CD4-positive, alpha-beta T cell treated with Interleukin-4 for 1 hour (primary cell): ENCODE measurements at places on chromosomes 1 and 21.

DNA sequence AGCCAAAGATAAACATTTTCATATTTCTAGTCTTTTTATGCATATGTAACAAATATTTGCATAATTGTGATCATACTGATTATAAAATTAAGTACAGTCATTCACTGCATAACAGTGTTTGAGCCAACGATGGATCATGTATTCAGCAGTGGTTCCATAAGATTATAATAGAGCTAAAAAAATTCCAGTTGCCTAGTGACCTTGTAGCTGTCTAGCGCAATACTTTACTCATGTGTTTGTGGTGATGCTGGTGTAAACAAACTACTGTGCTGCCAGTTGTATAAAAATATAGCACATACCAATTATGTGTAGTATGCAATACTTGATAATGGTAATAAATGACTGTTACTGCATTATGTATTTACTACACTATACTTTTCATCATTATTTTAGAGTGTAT, 2.1 kb upstream of the S100A10 start:
- no peak for DNase-seq

GRCh38 chr1:115790356-115790755, 21.8 kb upstream of the CASQ2 start:
- no peak for DNase-seq

DNA sequence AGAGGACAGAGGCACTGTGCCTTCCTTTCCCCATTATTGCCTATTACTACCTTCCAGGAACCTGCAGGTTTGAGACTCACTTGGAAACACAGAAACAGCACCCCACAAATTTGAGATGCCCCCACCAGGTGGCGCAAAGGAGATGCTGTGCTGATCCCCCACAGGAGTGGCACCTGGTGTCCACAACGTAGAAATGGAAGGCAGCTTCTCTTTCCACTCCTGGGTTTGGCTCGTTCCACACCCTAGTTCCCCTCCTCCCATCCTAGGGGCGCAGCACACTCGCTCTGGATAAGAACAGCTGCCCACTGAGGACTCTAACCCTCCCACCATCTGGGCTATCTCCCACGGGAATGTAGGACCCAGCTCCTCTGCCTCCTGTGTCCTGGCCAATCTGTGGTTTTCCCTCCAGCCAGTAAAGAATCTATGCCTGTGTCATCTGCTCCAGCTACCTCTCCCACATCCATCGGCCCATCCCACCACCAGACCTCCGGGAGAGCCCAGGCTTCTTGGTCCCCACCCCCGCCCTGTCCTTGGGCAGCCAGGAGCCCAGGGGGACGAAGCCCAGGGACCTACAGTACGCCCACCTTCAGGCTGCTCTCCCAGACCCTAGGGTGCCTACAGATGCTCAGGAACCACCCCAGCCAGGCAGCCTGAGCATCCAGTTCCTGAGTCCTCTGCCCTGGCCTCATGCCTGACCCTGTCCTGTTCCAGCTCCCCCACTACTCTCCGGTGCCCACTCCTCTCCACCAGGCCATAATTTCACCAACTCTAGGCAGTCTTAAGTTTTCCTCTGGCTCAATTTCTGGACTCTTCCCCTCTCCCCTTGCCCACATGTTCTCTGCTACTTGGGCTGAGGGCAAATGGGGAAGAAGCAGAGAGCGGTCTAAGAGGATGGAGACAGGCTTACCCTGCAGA, 549 bp downstream of the THBS3 start:
- peak; percentile 93 for DNase-seq

DNA sequence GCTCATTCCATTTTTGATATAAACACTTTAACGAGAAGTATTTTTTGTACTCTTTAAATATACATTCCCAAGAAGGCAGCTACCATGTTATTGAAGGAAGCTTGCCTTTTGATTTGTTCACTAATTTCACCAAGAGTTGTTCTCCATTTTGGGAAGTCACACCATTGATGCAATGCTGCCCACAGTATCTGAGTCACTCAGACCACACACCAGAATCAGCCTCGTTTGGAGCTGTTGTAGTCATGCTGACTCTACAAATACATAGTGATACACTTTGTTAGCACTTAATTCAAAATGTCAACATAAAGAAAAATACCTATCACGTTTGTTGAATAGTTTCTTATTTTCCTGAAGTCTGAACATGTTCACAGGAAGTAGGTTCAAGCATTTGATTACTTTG, 78.7 kb downstream of the PAPPA2 start:
- DNase-seq: no peak

DNA sequence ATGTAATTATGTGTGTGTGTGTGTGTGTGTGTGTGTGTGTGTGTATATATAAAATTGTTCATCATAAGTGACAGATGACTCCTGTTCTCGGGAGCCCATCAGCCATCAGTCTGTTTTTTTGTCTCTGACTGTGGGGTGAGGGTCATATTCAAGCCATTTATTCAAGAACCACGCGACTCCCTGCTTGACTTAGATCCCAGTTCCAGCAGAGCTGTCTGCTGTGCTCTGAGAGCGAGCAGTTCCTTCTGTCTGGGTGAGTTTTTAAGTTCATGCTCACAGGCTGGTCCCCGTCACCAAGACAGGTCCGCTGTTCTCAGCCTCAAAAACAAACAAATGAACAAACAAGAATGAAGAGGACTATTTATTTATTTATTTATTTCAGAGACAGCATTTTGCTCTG, 18.3 kb upstream of the NPPB start:
- DNase-seq: no peak

- DNase-seq: no peak
Observed at GRCh38 chr1:16210581-16210980, 1.9 kb downstream of the ARHGEF19 start.

DNA sequence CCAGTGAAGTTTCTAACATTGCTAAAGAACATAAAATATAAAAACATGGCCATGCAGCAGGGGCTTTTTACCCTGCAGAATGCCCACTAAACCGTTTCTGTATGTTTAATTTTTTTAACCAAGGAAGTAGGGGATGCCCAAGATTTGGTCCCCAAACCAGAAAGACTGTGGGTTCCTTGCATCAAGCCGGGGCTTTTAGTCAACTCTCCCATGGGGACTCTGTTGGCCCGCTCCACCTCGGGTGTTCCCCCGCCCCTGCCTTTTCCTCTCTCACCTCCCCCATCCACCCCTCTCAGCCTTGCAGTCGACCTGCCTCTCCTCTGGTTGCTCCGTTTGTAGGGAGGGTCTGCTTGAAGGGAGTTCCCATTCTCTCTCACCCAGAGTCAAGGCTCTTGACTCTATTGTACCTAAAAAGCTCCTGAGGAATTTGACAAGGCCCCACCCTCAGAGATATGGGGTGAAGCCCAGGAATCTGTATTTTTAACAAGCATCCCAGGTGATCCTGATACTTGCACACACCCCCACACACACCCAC, 117.5 kb downstream of the TOMM20 start:
- peak; percentile 70 for DNase-seq

GRCh38 chr1:88466011-88466410, 218.1 kb upstream of the PKN2 start:
- no peak for DNase-seq
